Stimulated activated CD4-positive, alpha-beta T cell treated with anti-CD3 and anti-CD28 coated beads, Interleukin-12 subunit alpha, Interleukin-12 subunit beta, amount 100 ng/mL, for 24 hours (primary cell): ENCODE measurements at places on chromosomes 5 and 9.

- DNase-seq: no peak
Measured at GRCh38 chr9:135612437-135612836, 26.9 kb downstream of the GLT6D1 start.

DNA sequence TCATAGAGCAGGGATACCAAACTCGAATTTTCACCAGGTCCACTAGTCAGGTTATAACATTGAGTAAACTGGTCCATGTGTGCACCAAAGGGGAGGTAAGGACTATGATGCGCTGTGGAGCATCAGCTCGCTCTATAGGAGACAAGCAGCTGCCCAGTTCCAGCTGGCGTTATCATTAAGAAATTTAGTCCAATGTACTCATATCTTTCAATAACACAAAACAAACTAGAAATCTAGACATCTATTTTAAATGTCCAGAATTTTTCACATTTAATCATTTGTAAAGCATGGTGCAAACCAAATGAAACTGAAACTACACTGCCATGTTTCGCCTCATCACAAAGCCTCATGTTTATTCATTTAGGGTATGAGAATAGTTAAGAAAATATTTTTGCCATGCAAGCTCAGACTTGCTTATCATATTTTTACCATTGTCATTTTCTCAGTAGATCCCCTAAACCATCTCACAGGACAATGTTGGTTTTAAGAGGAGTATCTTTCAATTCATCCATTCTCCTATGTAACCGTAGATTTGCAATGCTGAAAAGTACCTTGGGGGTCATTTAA is 50.9 kb downstream of the ZNF474 start:
- DNase-seq: no peak

DNA sequence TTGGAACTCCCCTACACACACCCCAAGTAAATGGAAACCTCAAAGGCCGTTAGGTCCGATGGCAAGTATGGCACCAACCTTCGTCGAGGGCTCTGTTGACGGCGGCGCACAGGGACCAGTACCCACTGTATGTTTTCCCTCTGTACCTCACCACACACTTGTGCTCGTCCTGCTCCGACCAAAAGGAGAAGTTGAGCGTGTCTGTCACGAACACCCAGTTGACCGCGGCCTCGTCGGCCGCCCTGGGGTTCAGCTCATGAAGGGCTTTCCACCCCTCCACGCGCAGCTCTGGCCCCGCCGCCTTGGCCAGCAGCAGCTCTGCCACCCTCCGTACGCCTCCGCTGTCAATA is 24.0 kb downstream of the HNRNPK start:
- DNase-seq: no peak

- DNase-seq: no peak
Measured at GRCh38 chr5:43573058-43573457, 16.2 kb upstream of the PAIP1 start.

DNA sequence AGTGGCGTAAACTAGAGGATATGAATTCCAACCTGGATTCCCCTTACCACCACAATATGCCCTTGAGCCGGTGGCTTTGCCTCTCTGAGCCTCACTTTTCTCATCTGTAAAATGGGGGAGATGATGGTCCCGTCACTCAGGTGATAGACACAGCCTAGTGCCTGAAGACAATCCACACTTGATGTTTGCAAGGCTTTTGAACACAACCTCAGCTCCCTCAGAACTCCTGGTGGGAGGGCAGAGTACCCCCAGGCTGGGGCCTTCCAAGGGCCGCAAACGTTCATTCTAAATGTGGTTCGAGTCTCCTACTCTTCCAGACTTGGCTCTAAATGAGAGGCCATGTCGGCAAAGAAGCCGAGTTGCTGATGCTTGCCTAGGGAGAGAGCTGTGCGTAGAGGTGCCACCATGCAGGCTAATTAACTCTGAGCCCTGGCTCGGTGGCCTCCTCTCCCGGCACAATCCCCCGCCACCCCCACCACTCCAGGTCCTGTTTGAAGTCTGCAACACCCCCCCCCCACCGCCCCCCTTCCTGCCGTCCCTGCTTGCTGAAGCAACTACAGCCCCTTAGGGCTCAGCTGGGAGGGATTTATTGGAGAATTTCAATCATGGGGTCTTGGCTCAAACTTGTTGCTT is 97.7 kb upstream of the LMX1B start:
- no peak for DNase-seq

DNA sequence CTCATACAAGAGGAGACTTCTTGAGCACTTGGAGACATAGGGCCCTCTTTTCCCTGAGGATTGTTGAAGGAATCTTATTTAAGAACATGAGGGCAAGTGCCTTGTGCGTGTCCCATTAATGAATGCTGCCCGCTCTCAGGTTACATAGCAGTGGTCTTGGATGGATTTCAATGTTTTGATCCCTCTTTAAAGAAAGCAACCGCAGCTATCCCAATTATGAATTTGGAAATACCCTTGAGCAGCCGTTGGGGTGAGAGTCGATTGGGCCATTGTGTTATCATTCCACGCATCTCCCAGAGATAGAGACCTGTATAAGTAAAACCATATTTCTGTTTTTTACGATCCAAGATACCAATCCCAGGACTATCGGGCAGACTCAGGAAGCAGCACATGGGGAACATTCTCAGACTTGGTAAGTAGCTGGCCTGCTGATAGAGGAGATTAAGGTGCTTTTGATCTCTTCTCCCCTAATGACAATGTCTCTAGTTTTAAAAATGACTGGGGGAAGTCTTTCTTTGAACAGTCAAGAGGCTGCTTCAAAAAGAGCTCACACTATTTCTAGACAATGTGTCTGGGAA is 145.3 kb downstream of the MACROH2A1 start:
- DNase-seq: no peak

DNA sequence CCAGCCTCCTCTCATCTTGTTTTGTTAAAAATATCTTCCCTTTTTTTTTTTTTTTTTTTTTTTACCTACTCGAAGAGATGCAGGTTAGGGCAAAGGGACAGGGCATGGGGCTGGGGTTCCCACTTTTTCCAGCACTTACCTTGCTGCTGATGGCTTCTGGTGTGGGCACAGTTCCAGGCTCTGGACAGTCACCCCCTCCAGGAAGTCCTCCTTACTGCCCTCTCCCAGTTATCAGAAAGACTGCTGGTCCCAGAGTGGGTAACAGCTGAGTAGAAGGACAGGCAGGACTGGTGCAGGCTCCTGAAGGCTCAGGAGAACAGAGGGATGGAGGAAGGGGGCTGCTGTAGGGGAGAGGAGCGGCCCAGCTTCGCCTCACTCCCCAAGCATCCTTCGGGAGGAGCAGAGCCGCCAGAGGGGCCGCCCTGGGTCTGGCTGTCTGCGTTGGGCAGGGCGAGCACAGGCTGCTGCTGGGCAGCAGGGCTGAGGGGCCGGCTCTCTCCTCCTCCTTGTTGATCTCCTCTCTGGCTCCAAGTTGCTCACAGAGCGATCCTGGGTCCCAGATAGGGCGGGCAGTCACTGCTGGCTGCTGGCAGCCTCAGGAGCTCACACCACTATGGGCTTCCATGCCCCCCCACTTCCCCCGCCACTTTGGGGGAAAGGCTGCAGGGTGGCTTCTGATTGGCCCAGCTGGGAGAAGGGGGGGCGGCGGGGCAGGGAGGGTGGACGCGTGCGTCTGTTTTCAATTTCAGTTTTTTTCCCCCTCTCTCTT is at the start of gene PDGFRB:
PDGFRB (minus strand) TSS at position 588 of the 769 bp plus-strand sequence. CDS start 18,798 bp downstream, outside the sequence.
- DNase-seq: peak; percentile 5

DNA sequence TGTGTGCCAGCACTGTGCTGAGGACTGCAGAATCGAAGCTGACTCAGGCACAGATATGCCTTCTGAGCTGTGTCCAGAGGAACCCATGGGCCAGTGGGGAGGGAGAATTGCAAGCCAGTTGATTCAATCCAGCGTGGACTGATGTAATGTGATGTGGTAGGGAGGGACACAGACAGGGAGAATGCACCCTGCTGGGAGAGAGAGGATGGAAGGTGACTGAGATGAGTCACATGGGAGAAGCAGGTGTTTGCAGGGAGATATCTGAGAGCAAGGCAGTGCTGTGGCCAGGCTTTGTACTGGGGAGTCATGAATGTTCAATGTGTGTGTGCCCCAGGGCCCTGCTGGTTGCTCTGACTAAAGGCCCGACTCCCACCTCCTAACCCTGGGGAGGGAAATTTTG is 75.7 kb downstream of the IRX1 start:
- no peak for DNase-seq

DNA sequence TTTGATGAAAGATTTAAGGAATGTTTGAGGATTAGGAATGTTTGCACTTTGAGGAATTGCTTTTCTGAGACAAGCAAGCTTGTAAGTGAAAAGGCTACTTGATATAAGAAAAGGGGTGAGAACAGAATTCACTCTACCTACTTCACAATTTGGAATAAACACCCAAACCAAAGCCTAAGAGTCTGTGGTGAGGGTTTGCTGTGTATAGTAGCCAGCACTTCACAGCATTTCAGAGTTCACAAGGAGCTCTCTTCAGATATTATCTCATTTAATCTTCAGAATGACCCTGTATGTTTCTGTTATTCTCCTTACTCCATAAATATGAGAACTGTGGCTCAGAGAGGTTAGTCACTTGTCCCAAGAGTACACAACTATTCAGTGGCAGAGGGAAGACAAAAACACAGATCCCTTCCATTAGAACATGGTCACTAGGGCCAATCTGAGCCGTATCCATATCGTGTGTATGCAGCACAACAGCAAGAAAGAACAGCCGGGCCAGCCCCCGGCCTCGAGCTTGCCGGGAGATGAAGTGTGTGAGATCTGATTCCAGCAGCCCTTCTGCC is 92.4 kb downstream of the FRMD3 start:
- DNase-seq: no peak

GRCh38 chr5:74380193-74380592 is 260.3 kb downstream of the ENC1 start:
- DNase-seq: no peak

- DNase-seq: no peak
Measured at GRCh38 chr5:140468188-140468587, 66.6 kb downstream of the ANKHD1 start.

- DNase-seq: no peak
Measured at GRCh38 chr5:74409712-74410111, 230.8 kb downstream of the ENC1 start.

DNA sequence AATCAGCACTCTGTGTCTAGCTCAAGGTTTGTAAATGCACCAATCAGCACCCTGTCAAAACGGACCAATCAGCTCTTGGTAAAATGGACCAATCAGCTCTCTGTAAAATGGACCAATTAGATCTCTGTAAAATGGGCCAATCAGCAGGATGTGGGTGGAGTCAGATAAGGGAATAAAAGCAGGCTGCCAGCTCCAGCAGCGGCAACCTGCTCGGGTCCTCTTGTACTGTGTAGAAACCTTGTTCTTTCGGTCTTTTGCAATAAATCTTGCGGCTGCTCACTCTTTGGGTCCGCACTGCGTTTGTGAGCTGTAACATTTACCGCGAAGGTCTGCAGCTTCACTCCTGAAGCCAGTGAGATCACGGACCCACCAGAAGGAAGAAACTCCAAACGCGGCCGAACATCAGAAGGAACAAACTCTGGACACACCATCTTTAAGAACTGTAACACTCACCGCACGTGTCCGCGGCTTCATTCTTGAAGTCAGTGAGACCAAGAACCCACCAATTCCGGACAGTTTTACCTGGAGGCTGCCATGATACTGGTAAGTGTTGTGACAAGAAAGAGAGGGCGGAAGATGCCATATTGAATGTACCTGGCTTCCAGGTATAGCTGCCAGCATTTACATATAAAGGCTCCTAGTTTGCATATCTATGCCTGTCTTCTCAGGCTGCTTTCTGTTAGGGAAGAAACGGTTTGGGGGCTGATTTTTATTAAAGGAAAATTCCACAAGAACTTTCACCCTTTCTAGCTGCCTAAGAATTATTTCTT is 758.5 kb upstream of the CTNND2 start:
- no peak for DNase-seq

DNA sequence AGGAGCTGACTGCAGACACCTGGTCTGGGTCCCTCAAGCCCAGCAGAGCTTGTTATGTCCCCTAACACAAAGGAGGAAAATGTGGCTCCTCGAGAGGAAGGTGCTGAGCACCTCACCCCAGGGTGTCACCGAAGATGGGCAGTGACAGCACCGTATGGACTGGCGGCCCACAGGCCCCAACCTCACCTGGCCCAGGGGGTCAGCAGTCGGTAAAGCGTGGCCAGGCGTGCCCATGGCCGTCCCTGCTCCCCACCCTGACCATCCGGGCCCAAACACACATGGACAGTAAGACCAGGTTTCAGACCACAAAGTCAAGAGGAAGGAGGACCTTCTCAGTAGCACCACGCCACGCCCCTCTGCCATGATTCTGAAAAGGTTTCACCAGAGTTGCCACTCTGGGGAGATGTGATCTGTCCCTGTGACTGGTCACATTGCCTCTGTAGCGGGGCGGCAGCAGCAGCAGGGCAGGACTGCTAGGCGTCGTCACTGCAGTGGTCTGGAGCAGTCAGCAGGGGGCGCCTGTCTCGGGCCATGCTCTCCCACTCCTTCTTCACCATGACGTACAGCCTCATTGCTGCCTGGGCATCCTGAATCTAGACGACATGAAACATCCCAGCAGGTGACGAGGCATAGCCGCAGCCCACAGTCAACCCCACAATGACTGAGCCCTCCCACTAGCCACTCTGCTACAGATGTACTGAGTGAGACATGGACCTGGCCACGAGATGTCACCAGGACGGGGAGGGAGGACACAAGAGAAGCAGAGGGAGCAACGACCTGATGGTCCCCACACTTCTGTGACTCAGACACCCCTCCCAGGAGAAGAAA is 11.1 kb downstream of the REXO4 start:
- peak; percentile 76 for DNase-seq

- DNase-seq: no peak
Measured at GRCh38 chr5:62371409-62371808, 32.3 kb downstream of the DIMT1 start.

DNA sequence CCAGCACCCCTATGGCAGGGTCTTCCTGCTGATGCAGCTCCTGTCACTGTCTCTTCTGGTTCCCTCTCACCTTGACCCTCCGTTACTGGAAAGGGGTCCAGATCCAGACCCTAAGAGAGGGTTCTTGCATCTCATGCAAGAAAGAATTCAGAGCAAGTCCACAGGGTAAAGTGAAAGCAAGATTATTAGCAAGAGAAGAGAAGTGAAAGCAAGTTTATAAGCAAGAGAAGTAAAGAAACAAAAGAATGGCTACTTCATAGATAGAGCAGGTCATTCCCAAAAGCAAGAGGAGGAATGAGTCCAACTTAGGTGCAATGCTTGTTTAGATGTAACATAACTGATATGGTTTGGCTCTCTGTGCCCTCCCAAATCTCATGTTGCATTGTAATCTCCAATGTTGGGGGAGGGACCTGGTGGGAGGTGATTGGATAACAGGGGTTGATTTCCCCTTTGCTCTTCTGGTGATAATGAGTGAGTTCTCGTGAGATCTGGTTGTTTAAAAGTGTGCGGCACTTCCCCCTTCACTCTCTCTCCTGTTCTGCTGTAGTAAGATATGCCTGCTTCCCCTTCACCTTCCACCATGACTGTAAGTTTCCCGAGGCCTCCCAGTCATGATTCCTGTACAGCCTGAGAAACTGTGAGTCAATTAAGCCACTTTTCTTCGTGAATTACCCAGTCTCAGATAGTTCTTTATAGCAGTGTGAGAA is 183.3 kb downstream of the MED10 start:
- no peak for DNase-seq

GRCh38 chr5:177327539-177328522 is 16.1 kb upstream of the MXD3 start:
- DNase-seq: no peak

- DNase-seq: peak; percentile 21
Measured at GRCh38 chr5:156402387-156402921, 75.5 kb downstream of the SGCD start.

- no peak for DNase-seq
Measured at GRCh38 chr5:59067956-59068656, 485.2 kb downstream of the RAB3C start.
